ENCODE measurements at places on chromosomes 11 and 22.

GRCh38 chr11:35363246-35363801 is 56.0 kb downstream of the SLC1A2 start:
- no peak for DNase-seq

- DNase-seq: no peak
Measured at GRCh38 chr11:125301346-125301745, 136.8 kb downstream of the PKNOX2 start.

- no peak for DNase-seq
Measured at GRCh38 chr11:48093795-48094642, 113.7 kb downstream of the PTPRJ start.

DNA sequence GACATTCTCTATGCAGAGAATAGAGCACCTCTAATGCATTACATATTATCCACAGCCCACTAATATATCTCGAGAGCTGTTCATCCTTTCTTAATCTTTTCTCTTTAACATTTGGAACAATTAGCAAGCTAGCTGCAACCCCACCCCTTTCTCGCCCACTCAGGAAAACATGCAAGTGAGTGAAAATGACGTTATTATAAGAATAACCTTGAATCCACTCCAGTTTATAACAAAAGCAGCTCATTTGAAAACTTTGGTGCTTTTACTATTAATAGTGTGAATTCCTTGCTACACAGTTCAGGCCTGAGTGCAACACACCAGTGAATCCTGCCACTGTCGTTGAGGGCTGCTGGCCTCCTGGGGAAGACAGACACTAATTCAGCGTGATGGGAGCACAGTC is 63.3 kb upstream of the BMAL1 start:
- DNase-seq: no peak

All from esophagus squamous epithelium (tissue), 5 donors.